ENCODE measurements at places on chromosomes 7 and 10.

- no peak for DNase-seq
These were observed 21.6 kb downstream of the OGDHL start for GRCh38 chr10:49740346-49741107.

- no peak for DNase-seq
These were observed 17.2 kb upstream of the NME8 start for GRCh38 chr7:37831244-37831643.

GRCh38 chr10:4280461-4281189, 495.6 kb upstream of the KLF6 start:
- DNase-seq = no peak

DNA sequence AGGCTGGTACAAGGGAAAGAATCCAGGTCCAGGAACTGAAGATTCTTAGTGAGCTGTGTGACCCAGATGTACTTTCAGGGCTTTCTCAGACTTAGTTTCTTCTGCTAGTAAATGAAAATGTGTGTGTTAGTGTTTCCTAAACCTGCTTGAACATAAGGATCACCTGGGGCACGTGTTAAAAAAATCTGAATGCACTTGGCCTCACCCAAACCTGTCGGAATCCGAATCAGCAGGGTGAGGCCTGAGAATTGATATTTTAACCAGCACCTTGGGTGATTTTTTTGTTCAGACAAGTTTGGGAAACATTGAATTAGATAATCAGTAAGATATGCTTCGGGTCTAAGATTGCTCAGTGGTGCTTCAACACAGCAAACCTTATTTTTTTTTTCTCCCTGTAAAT, 59.7 kb downstream of the ZNF365 start:
- DNase-seq = no peak

DNA sequence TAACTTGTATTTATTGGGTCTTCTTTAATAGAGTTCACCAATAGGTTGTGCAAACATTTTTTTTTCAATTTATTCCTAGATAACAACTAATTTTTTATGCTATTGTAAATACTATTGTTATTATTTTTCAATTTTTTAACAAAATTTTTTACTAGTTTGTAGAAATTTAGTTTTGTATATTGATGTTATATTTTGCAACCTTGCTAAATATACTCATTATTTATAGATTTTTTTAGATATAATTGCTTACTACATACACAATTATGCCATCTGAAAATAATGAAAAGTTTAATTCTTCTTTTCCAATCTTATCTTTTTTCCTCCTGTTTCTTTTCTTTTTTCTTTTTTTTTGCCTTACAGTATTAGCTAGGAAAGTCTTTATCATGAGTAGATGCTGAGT, 216.9 kb downstream of the SLC25A13 start:
- no peak for DNase-seq

- no peak for DNase-seq
These were observed 131.1 kb downstream of the MAPK8 start for GRCh38 chr10:48437546-48437945.

GRCh38 chr10:90592638-90593302, 265.1 kb downstream of the HTR7 start:
- DNase-seq = peak; percentile 69

DNA sequence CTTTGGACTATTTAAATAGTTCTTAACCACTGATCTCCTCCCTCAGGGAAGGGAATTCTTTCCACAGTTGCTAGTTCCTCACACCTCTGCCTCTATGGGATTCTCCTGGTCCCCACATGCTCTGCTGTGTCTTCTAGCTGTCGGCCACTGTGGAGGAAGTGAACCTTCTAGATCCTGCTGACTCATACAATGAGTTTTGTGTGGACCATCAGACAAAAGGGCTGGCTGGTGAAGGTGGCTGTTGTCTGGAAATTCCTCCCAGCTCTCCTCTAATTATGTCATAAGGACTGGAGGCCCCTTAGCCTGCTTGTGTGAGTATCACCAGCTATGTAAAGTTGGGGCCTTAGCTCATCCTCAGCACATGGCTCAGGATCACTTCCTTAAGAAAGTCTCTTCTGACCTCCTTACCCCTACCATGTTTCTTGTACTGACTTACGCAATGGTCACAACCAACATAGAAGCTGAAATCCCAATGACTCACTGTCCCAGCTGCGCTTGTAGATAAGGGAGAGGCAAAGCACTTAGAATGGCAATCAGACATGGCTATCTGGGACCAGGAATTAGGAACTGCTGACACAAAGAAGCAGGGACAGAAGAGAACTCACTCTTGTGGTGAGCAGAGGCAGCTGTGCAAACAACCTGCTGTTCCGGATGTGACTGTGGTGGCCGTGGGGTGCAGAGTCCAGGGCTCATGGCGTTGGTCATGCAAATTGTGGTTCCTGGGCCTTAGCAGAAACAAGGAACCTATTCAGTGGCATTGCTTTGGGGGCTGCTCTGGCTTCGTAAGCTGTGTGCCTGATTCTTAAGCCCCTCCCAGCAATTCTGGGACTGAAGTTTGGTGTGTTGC, 2.5 kb upstream of the MACC1 start:
- DNase-seq = peak; percentile 52

- DNase-seq = no peak
These were observed 45.2 kb downstream of the GNAT3 start for GRCh38 chr7:80466636-80467035.

- DNase-seq = no peak
These were observed 139.3 kb upstream of the HDAC9 start for GRCh38 chr7:18356191-18356645.

- no peak for DNase-seq
These were observed 74.9 kb upstream of the STEAP1B start for GRCh38 chr7:22574754-22575520.

DNA sequence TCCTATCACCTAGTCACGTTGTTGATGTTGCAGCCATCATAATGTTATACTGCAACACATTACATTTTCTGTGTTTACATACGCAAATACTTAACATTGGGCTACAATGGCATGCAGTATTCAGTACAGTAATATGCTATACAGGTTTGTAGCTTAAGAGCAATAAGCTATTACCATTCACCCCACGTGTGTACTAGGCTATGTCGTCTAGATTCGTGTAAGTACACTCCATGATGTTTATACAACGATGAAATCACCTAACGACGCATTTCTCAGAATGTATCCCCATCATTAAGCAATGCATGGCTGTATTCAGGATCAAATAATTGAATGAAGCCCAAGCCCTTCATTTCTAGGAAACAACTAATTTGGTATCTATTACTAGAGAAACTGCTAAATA, 43.4 kb upstream of the C1GALT1 start:
- DNase-seq = no peak

DNA sequence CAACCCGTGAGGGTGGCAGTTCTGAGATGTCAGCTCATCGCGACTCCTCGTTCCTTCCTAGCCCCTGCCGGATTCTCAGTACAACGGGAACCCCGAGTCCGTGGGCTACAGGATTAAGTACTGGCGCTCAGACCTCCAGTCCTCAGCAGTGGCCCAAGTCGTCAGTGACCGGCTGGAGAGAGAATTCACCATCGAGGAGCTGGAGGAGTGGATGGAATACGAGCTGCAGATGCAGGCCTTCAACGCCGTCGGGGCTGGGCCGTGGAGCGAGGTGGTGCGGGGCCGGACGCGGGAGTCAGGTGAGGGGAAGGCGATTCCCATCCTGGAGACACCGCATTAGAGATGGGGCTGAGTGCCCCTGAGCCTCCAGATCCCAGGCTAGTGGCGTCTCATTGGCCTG, 568.1 kb upstream of the FOXK1 start:
- no peak for DNase-seq

DNA sequence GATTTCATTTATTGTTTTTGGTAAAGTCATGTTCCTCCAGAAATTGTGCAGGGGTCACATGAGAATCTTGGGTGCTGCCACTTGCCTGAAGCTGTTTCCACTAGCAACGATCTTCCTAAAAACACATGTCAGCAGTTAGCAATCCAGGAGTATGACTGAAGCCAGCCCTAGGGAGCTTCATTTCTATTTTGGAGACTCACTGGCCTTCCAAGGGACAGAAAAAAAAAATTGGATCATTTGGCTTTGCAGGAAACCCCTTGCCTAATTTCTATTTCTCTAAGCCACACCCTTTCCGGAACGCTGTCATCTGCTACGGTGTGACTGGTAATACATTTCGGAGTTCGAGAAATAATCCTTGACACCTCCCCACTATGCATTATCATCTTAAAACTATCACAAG, 204.7 kb downstream of the TAX1BP1 start:
- no peak for DNase-seq

DNA sequence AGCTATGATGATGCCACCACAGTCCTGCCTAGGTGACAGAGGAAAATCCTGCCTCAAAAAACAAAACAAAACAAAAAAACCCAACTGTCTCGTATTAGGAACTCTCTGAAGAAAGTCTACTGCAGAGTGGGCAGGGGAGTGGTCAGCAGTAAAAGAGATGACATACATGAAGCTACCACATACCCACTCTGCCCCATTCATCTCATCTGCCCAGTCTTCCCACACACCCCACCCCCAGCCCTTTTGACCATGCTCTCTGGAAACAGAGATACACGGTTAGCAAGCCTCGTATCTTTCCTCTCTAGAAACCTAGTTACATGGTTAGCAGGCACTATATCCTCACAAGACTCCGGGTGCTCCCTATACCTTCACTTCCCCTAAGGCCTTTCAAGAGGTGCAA, 8.3 kb downstream of the SLC37A3 start:
- no peak for DNase-seq

- DNase-seq = no peak
These were observed 112.2 kb downstream of the TES start for GRCh38 chr7:116322541-116322940.

DNA sequence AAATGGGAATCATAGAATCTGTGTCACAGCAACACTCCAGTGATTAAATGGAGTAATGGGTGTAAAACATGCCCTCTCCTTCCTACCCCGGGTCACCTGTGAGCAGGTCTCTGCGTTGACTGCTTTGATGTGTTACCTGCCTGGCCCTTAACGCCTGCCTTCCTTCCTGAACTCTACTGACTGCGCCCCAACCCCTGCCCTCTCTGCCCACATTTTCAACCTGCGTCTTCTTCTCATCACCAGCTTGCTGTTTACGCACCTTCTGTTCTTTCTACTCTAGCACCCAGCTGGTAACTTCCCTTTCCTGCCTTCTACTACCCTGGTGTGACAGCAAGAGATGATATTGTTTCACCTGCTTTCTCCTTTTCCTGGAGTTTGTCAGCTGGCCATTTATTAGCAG, 303.0 kb upstream of the LRGUK start:
- DNase-seq = no peak

DNA sequence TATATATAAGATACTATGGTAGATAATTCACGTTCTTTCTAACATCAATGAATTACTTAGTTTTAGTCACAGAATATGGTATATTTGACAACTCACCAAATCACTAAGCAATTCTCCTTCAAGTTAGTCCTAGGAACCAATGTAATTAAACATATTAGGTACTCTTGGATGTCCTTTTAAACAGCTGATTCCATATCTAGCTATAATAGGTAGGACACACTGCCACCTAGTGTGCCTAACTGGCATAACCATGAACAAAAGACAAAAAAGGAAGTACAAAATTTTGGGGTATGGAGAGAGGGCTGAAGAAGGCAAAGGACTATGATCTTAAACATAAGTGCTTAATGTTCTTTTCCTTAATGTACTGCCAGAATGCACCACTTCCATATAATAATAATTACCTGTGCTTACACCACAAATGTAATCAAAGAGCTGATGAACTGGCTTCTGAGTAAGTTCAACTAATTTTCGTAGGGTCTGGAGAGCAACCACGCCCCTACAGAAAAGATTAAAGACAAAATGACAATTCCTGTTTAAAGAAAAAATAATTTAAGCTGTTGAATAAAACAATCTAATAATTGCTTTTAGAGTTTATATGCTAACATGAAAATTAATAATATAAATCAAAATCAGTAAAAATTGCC, 28.7 kb downstream of the PNPLA8 start:
- peak; percentile 51 for DNase-seq

- no peak for DNase-seq
These were observed 59.9 kb upstream of the HBP1 start for GRCh38 chr7:107108793-107109371.

GRCh38 chr10:75209086-75209920, 1.3 kb upstream of the VDAC2 start:
- no peak for DNase-seq

DNA sequence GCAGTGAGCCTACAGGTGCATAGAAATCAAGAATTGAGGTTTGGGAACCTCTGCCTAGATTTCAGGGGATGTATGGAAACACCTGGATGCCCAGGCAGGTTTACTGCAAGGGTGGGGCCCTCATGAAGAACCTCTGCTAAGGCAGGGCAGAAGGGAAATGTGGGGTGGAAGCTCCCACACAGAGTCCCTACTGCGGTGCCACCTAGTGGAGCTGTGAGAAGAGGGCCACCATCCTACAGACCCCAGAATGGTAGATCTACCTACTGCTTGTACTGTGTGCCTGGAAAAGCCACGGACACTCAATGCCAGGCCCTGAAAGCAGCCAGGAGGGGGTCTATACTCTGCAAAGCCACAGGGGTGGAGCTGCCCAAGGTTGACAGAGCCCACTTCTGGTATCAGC, 533.5 kb downstream of the GPAM start:
- no peak for DNase-seq

- no peak for DNase-seq
These were observed 1.2 kb downstream of the AGFG2 start for GRCh38 chr7:100540073-100540723.

DNA sequence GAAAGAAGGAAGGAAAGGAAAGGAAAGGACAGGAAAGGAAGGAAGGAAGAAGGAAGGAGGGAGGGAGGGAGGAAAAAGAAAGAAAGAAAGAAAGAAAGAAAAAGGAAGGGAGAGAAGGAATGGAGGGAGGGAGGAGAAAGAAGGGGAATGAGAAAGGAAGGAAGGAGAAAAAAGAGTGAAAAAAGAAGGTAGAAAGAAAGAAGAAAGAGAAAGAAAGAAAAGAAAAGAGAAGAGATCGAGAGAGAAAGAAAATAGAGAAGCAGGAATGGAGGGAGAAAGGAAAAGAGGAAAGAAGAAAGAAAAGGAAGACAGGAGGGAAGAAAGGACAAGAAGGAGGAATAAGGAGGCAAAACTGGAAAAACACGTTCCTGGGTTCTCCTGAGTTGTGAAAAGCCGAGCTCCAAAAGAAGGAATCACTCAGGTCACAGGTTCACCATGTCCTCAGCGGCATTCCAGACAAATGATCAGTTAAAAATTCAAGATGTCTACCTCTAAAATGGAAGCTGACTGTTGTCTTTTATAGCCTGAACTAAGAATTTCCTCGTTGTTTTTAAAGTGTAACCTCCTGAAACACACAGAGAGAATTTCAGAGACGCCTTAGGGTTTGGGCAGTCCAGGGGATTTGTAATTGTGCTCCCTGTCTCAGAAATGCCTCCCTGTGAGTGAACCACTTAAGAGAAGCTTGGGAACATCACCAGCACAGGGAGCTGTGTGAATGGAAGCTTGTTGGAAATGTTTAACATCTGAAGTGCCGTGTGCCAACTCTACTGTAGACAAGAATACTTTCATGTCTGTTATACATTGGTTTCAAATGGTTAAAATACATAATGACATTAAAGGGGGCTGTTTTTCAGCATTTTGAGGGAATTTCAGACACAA, 80.7 kb downstream of the INHBA start:
- no peak for DNase-seq

DNA sequence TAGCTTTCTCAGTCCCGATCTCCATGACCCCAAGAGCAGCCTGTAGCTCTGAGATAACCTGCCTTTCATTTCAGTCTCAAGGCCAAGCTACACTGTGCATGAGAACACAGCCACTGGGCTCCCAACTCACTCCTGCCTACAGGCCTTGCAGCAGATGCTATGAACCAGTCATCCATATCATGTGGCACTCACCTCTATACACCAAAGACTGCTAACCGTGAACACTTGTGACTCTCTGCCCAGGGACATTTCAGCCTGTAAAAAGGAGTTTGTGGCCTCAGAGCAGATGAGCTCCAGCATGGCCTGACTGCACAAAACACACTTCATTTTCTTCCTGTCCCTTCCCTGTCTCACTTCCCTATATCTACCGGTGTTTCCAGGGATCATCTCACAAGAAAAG, 56.9 kb upstream of the NPY start:
- DNase-seq = no peak
